ENCODE measurements at places on chromosomes 5 and 9.
A peak's percentile ranks its signal among the peaks of the same experiment; 100 is the strongest.

- peak; percentile 78 for DNase-seq
These were observed 23.5 kb downstream of the RIGI start for GRCh38 chr9:32502464-32502863.

GRCh38 chr5:59831326-59832010 lies 62.1 kb downstream of the PDE4D start:
- DNase-seq, result peak; percentile 94

DNA sequence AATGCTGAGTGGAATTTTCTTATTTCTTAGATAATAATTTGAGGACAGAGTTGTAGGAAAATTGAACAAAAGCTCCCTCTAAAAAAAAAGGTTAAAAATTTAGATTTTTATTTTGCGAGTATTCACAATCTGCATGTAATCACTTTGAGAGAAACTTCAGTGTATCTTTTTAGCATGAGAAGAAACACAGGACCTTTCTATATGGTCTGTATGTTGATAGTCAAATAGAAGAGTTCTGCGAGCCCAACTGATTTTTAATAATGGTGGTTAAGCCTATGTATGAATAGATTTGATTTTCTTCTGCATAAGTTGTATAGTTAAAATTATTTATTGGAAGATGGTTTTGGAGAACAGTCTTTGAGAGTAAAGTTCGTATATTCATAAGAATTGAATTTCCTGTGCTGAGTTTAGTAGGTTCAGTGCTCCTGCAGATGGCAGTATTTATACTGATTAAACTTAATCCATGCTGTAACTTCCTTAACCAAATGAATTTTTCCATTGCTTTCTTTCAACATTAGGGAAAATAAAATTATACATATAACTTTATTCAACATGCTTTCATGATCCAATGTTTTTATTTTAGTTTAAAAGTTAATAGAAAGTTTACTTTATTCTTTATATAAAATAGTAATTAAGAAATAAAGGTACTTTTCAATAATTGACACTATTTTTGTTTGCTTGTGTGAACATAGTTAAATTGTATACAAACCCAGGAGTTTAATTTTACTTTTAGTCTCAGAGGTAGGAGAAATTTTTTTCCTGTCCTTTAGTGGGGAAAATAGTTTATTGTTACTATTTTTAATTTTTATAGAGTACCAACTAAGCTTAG lies 19.6 kb downstream of the TCERG1 start:
- DNase-seq, result peak; percentile 29

DNA sequence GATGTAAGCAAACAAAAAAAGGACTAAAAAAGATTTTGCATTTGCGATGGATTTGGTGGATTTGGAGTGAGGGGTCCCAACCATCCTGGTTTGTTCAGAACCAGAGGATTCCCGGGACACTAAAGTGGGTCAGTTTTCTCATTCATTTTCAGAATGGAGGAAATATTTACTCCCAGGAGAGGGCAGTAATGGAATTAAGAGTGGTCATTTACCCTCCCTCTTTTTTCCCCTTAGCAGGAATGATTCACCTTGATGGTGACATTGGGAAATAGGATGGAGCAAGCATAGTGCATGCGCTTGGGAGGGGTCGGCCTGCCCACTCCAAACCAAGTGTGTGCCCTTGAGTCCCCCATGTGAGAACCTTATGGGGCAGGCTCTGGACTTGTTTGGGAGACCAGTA lies 164.2 kb upstream of the PUM3 start:
- DNase-seq, result peak; percentile 7

DNA sequence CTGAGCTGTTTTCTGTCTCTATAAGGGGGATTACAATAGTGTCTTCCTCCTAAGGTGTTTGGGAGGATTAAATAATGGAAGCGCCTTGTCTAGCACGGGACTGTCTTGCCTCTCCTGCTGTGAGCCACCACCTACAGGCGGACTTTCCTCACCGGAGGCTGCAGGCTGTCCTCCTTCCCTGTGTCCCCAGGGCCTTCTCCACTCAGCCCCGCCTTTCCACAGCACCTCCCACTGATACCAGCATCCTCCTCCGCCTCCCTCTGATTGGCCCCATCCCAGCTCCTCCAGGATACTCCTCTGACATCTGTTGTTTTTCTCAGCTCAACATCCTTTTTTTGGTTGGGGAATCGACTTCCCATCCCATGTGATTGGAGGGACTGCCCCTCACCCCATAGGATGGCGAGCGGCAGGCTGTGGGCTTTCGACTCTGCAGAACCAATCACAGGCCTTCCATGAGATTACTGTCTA lies 851 bp upstream of the ZDHHC12 start:
- peak; percentile 91 for DNase-seq

DNA sequence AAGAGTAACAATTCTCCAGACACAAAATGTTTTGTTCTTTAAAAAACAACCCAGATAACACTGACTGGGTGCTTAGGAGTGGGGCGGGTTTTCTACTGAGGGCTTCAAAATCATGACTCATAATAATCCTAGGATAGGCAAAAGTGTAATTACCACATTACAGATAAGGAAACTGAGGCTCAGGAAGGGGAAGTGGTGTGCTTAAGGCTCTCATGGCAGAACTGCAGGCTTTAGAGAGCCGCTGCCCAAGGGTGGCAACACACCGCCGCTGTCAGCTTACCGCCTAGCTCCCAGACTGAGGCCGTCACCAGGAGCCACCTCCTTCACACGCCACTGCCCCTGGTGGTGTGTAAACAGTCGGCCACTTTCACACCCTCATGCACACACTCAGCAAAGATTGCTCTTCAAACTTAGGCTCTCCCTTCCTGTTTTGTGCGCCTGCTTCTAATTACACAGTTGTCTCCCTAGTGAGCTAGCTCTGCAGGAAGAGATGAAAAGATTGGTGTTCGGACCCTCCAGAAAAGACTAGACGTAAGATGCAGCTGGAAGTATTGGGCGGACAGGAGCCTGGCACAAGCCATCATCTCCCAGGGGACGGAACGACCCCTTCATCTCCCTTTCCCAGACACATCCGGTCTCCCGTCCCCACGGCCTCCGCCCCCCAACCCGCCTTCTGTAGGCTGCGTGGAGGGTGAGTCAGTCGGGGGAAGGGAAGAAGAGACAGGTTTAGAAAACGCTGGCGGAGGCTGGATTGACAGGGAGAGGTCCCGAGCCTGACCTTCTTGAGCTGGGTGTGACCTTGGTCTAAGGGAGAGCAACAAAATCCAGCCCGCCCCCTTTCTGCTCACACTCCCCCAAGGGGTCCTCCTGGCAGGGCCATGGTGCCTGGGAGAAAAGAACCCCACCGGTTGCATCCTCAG lies 162.7 kb downstream of the SYK start:
- peak; percentile 34 for DNase-seq

DNA sequence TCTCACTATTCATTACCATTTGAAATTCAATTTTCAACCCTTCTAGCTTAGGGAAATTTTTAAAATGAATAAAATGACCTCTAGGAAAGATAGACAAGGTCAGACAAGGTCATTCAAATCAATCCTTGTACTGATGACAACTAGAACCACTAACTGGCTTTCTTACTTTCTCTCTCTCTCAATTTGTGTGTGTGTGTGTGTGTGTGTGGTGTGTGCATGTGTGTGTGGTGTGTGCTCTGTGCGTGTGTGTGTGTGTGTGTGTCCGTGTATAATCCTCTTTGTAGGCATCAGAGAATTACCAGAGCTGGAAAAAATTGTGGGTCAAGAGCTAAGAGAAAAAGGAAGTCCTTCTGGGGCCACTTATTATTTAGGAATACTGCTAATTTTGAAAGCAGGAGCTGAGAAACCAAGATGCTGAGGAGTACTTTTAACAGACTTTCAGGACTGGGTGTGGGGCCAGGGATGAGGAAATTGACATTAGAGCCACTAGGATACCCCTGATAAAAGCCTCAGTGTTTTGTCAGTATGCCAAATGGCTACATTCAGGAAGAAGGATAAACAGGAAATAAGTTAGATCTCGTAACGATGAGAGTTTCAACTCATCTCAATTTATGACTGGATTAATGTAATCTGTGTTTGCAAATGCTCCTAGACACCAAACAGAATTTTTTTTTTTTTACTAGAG lies 723.3 kb downstream of the CETN3 start:
- DNase-seq, result no peak

DNA sequence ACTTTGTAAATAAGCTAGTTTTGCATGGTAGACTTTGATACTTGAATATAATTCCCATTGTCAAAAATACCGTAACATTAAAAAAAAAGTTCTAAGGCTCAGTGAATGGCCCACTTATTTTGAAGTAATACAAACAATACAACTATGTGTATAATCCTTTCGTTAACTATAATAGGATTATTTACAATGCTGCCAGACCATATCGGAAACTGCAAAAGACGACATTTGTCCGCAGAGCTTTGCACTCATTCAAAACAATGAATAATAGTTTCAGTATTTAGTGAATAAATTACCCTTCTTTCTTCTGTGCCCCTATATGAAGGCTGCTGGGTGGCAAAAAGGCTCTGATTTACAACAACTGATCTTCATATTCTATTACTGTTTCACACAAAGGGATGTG lies 121.8 kb downstream of the DROSHA start:
- DNase-seq, result no peak

DNA sequence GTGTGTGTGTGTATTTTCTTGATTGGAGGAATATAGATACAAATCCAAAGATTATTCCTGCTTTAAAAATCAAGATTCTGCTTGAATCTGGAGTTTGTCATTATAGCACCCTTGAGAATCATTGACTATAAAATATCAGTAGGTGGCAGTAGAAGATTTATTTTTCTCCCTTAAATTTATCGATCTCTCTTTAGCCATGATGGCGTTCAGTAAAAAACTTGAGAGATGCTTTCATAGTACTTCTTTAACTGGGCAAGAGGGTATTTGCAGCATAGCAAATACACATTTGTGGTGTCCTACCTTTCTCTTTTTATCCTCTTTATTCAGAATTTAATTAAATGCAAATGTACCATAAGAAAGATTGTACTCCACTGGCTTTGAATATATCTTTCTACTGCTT lies 307.7 kb downstream of the ADGRV1 start:
- peak; percentile 36 for DNase-seq

GRCh38 chr5:98891591-98891990 lies 37.2 kb downstream of the CHD1 start:
- no peak for DNase-seq

- peak; percentile 83 for DNase-seq
These were observed 284.3 kb downstream of the ARHGAP26 start for GRCh38 chr5:143054480-143054941.

DNA sequence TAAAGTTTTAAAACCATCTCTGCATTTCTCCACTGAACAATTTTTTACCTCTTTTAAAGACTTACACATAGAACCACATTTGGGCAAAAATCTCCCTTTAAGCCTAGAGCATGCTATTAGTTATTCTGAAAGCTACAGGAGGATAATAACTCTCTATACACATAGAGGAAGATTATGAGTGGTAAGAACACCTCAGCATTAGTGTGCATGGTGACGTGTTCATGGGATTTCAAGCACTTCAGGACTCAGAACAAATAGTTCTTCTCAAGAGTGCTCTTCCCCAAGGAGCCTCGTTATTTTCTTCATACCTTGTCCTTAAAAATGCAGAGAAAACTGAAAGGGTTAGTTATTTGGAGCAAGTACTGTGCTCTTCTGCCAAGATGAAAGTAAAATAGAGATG lies 256.9 kb upstream of the TUSC1 start:
- peak; percentile 20 for DNase-seq

GRCh38 chr5:84285641-84286637 lies 98.7 kb downstream of the EDIL3 start:
- DNase-seq, result no peak

GRCh38 chr5:151130922-151131891 lies 26.4 kb downstream of the ANXA6 start:
- no peak for DNase-seq

- DNase-seq, result no peak
These were observed 156.0 kb upstream of the CDKN2B start for GRCh38 chr9:22165144-22165543.

DNA sequence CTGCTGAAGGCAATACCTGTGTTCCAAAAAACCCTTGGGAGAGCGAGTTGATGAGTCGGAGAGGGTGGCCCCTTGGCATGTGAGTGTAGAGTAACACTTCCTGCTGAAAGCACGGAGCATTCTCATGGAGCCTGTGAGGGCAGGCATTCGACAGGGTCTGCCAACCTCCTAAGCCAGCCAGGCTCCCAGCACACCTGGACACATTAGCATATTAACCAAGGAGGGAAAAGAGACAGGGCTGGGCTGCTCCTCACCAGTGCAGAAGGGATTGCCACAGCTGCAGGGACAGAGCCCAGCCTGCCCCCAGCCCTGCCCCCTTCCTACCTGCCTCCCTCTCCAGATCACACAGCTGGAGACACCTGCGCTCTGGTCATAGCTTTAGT lies 46.4 kb upstream of the SEMA4D start:
- no peak for DNase-seq

DNA sequence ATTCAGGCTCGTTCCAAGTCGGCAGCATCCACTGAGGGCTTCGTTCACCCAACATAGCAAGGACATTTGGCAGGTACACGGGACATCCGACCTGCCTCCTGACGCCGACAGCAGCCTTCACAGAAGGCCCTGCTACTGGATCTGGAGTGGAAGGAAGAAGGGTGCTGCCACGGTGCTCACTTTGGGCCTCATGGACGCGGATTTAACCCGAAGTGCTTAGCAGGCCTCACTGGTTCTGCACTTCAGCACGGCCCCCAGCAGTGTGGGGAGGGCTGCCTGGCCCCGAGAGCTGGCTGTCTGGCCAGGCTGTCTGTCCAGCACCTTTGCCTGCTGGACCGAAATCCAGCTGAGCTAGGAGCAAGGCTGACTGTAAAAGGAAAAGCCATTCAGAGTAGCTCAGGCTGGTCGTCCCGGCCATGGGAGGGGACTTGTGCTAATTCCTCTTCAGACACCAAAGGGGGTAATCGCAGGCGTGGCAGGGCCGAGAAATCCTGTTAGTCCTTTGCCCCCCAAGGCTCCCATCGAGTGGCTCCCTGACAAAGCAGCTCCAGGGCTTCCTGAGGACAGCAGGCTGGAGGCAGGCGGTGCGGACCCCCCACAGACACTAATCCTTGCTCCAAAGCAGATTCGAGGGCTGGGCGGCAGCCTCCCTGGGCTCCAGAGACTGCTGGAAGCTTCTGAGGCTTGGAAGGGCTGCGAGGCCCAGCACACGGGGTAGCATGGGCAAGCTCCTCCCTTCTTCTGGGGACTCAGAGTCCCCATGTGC lies 11.1 kb upstream of the RXRA start:
- DNase-seq, result no peak

GRCh38 chr5:157470631-157471030 lies 10.6 kb downstream of the NIPAL4 start:
- DNase-seq, result no peak

DNA sequence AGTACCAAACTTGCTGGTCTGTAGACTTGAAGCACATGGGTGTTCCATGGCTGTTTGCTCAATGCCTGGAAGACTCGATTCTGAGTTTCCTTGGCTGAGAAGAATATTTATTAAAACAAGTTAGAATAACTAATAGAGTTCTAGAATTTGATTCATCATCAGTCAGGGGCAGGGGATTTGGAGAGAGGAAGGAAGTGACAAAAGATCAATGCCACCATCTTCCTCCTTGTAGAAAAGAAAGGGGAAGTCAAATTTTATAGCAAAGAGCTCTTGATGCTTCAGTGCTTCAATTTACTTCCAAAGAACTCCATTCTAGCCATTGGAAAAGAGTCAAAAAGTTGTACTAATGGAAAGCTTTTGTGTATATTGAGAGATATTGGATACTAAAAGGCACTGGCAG lies 236.3 kb downstream of the MCTP1 start:
- DNase-seq, result no peak
